ENCODE measurements at places on chromosomes 7 and 10. TPM values are rescaled to one million over a fixed set of nuclear protein-coding genes. Genes with fewer than 3 reads are reported as not detected.

- DNase-seq = no peak
Observed at GRCh38 chr7:918118-918425, 36.4 kb downstream of the ADAP1 start.

The PLCE1 gene
- 13.5 TPM for total RNA-seq

The SLC26A3 gene
- total RNA-seq = not detected

DNA sequence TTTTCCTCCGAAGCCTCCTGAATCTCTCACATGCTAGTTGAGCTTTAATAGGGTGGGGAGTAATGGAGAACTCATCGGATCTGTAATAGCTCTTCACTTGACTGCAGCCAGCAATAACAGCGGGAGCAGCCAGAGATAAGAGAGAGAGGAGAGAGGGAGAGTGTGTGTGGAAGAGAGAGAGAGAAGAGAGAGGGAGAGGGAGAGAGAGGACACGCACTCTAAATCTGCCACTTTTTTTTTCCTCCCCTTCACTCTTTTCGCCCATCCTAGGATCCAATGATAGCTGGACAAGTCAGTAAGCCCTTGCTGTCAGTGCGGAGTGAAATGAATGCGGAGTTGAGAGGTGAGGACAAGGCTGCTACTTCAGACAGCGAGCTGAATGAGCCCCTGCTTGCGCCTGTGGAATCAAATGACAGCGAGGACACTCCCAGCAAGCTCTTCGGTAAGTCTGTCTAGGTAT, 107.9 kb downstream of the POU6F2 start:
- no peak for DNase-seq

- DNase-seq = no peak
Observed at GRCh38 chr10:102744374-102745051, 765 bp downstream of the WBP1L start.

All from thoracic aorta (tissue), 2 donors.